ENCODE measurements at places on chromosomes 11 and 22.

GRCh38 chr11:122726028-122726427 lies 70.5 kb downstream of the UBASH3B start:
- no peak for DNase-seq

DNA sequence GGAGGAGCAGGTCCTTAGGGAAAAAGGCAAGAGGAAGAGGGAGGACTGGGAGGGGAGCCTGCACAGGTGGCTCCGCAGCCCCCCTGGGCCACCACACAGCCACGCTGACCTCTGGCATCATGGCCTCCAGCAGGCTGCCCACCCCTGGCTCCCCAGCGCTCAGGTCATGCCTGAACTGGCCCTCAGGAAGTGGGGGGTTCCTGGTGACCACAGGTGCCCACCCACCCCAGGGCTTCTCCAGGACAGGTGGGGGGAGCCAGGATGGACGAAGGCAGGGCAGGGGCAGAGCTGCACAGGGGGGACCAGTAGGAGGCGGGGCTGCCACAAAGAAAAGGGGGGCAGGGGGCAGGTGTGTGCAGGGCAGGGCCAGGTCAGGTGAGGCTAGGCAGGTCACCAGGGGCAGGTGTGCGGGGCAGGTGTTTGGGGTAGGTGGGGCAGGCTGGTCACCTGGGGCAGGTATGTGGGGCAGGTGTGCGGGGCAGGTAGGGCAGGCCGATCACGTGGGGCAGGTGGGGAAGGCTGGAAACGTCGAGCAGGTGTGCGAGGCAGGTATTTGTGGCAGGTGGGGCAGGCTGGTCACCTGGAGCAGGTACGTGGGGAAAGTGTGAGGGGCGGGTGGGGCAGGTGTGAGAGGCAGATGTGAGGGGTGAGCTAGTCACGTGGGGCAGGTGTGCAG lies 997 bp downstream of the DEAF1 start:
- no peak for DNase-seq

- DNase-seq: peak; percentile 2
Observed at GRCh38 chr22:37330200-37331033, 48.1 kb downstream of the CYTH4 start.

DNA sequence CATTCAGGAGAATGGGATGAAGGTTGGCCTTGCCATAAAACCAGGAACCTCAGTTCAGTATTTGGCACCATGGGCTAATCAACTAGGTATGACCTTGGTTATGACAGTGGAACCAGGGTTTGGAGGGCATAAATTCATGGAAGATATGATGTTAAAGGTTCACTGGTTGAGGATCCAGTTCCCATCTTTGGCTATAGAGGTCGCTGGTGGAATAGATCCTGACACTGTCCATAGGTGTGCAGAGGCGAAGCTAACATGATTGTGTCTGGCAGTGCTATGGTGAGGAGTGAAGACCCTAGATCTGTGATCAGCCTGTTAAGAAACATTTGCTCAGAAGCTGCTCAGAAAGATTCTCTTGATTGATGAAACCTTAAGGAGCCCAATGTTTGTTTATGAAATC lies 5.7 kb downstream of the NF2 start:
- DNase-seq: no peak

DNA sequence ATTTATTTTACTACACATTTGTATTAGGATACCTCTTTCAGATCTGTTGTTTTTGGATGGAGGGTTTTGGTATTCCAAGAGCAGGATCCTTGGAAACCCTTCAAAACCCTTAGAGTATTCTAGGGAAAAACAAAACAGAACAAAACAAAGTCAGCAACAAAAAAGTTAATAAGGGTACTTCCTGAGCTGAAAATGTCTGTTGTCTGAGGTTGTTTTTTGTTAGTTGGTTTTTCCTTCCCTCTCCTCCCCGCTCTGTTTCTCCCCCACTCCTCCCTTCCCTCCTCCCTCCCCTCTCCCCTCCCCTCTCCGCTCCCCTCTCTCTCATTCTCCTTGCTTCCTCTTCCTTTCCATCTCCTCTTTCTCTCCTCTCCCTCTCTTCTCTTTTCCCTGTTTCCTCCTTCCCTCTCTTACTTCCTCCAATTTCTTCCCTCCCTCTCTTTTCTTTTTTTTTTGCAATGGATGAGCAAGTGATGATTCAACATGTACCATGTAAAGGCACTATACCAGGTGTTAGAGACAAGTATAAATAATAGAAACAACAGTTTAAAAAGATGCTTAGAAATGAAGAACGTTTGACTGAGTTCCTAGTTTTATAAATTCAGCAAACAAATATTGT lies 160.6 kb downstream of the TMEM135 start:
- no peak for DNase-seq

DNA sequence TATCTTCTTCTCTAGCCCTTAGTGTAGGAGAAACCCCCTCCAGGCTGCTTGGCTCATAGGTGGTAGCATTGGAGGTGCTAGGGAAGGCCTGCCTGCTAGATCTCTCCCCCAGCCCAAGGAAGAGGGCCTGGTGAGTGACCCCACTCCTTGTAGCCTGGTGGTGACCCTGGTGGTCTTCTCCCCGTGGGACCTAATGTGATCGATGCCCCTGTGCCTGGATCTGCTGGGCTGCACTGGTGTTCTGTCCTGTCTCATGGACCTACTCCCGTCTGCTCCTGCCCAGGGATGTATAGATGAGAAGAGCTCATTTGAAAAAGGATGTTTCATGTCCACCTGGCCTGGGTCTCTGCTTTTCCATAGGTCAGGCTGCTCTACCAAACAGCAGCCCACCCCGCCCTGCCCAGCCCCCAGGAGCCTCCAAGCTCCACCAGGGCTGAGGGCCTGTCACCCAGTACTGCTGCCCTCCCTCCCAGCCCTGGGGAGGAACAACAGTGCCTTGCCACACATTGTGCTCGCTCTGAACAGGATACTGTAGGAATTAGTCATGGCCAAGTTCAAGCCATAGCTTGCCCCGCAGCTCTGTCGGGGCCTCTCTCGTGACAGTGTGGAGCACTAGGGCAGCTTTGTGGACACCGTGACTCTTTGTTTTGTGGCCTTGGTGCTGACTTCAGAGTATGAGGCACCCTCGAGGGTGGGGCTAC lies 19.7 kb downstream of the SLC37A2 start:
- no peak for DNase-seq

- DNase-seq: no peak
Observed at GRCh38 chr11:84902445-84902844, 724.7 kb downstream of the DLG2 start.

GRCh38 chr11:82775736-82776346 lies 42.2 kb upstream of the FAM181B start:
- peak; percentile 62 for DNase-seq

DNA sequence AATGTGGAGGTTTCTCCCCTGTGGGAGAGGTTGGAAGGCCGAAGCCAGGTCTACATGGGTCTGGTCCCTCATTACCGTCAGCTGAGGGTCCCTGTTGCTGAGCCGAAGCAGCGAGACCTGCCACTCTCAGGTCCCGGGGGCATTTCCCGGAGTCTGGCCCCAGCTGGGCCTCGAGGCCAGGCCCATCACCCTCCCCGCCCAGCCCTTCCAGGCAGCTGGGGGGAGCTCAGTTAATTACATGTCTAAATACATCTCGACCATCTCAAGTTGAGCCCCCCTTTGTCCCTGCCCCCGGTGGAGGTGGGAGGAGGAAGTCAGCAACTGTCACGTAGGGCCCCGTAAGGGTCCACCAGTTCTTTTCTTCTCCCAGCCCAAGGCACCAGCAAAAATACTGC lies 3.6 kb downstream of the CDKN1C start:
- DNase-seq: no peak

DNA sequence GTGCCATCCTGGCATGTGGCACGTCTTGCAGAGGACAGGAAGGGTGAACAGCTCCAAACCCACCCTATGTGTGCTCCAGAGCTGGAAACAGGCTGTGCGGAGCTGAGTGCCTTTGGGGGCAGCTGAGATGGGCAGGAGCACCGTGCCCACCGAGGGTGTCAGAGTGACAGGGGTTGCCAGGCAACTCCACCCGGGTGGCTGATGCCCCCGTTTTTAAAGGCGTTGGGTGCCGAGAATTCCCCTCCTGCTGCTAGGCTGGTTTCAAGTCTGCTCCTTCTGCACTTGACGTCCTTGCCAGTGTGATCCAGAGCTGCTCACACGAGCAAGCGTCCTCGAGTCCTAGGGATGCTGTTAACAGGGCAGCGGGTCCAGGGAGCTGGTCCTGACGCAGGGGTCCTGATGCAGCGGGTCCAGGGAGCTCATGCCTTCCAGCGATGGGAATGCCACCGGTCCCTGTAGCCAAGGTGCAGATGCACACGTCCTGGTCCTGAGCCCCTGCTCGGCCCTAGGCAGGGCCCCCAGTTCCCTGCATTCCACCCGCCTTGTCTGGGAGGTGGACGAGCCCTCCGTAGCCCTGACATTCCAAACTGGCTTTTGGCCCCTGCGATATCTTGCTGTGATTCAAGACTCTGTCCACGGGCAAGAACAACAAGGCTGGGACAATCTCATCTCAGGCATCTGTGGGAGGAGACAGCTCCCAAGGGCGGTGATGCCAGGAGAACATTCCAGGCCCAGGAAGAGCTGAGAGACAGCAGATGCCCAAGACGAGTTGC lies 4.9 kb downstream of the KCNQ1 start:
- DNase-seq: no peak

GRCh38 chr11:112195951-112196351 lies 20.6 kb downstream of the BCO2 start:
- DNase-seq: no peak

DNA sequence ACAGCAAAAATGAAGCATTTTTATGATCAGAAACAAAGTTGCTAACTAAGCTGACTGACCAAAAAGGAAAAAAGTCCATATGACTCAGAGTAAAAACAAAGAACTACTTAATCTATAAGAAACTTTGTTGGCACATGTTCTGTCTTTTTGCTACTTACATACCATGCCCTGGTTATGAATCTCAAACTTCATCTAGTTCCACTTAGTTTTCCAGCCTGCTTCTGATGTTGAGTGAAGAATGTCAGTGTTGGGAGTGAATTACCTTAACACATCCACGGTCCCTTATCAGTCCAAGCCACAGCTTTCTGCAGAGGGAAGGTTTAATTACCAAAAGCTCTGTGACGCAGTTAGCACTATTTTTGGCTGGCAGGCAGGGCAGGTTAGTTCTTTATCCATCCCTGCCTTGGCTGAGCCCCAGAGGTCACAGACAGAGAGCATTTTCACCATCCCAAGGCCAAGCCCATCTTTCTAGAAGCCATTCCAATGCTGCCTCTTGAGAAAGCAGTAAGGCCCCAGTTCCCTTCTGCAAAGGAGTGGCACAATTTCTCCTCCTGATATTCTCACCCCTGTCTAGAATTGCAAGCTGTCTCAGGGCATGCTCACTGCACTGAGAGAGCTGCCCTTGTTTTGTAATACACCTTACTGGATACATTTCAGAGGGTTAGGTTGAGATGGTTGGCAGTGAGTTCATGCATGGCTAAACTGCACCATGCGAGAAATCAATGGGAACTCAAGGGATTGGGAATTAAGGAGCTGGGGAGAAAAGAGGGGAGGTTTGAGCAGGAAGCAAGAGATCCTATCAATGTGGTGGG lies 67.1 kb downstream of the SLC1A2 start:
- no peak for DNase-seq

DNA sequence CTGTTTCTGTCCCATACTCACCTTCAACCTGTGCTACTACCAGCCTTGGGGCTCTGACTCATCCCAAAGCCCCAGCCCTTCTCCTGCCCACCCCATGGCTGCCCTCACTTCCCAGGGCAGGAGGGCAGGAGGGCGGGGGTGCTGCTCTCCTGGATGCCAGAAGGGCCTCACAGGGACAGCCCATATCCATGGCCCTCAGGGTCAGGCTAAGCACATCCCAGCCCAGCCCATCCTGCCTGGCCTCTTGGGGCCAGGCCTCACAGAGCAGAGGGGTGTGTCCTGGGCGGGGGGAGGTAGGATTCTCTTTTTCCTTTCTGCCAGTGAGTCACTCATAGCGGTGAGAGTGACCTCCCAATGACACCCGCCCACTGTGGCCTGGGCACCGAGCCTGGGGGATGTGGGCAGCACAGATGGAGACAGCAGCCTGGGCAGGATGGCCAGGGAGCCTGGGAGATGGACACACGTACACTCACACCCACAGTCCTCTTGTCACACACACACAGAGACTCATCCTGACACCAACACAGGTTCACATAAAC lies 2.4 kb downstream of the LTBP3 start:
- no peak for DNase-seq

GRCh38 chr11:71499546-71499945 lies 27.5 kb upstream of the KRTAP5-7 start:
- DNase-seq: no peak

- no peak for DNase-seq
Observed at GRCh38 chr22:23909296-23909898, 15.2 kb downstream of the MIF start.

DNA sequence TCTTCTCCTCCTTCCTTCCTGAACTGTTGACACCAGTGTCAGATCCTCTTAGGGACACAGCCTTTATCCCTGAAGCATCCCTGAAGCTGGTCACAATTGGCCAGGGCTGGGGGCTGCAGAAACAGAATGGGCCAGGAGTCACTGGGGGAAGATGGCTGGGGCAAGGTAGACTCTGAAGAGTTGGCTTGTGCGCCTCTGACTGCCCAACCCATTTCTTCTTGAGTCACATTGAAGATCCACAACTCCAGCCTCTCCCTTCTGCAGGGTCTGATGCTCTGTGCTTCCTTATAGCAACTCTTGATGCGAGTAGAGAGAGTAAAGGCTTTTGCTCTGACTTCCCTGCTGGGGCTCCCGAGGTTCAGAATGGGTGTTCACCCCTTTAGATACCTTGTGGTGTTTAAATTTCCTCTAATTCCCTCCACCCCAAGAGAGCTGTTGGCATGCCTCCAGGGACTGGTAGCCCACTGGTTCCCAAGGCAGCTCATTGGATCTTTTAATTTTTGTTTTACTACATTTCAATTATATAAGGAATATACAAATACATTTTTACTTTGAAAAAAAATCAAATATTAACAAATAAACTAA lies 13.4 kb downstream of the PRDM11 start:
- no peak for DNase-seq

- DNase-seq: no peak
Observed at GRCh38 chr11:112997857-112998466, 36.7 kb downstream of the NCAM1 start.

GRCh38 chr11:68523743-68524142 lies 63.2 kb downstream of the PPP6R3 start:
- no peak for DNase-seq

- no peak for DNase-seq
Observed at GRCh38 chr22:19980766-19981165, 35.9 kb downstream of the ARVCF start.

- DNase-seq: no peak
Observed at GRCh38 chr22:47236718-47237117, 474.3 kb downstream of the TBC1D22A start.

GRCh38 chr11:5007561-5007960 lies 12.9 kb downstream of the OR51L1 start:
- no peak for DNase-seq

- no peak for DNase-seq
Observed at GRCh38 chr11:72520815-72521214, 86.5 kb upstream of the CLPB start.

GRCh38 chr11:124717786-124718651 lies 21.7 kb upstream of the NRGN start:
- DNase-seq: peak; percentile 33

DNA sequence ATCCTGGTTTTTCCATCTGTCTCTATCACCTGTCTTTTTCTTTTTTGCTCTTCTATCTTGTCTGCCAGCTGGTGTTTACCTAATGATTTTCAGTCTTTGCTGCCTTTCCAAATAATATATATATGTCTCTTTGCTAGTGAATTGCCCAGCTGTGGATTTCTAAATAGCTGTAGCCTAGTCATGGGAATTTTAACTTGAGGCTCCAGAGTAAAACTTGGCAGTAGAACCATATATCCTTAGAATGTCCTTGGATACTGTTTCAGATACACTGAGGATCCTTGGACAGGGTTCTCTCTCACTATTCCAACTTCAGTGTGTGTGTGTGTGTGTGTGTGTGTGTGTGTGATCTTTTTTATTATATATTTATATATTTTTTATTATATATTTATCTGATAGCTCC lies 2285.3 kb downstream of the LRRC4C start:
- DNase-seq: no peak

- no peak for DNase-seq
Observed at GRCh38 chr11:37984991-37985390, 1387.0 kb upstream of the RAG2 start.

Measured in NCI-H446 (cell line).